ENCODE measurements at places on chromosomes 12 and 14.

DNA sequence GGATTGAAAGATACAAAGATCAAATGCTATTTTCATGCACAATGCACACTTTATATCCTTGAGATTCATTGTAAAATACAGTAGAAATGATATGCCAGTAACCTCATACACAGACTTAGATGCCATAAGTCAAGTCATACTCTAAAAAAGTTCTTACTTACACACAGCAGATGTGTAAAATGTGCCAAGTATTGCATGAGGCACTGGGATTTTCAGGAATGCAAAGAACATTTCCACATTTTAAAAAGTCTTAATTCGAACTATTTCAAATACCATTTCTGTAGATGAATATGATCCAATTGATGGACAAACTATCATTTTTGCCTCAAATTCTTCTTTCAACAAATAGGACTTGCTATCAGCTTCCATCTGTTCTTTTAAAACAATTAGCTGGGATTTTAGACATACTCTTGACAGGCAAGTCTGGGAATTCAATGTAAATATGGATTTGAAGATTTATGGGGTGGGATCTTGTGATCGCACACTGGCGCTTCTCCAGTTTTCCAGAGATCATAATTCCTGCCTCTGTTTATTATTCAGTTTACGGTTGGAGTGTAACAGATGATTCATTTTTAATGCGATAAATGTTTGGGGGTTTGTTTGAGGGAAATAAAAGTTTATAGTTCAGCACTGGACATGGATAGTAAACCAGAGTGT is 183.8 kb downstream of the PAX9 start:
- DNase-seq = no peak

DNA sequence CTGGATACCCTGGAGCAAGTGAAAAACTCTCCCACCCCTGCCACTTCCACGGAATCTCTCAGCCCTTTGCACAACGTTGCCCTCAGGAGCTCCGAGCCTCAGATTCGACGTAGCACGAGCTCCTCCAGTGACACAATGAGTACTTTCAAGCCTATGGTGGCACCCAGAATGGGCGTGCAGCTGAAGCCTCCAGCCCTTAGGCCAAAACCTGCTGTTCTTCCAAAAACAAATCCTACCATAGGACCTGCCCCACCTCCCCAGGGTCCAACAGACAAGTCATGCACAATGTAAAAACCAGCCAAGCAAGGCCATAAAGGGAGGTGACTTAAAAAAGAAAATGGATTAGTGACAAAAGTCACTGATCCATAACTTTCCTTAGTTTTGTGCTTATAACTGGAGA is 79.7 kb downstream of the KICS2 start:
- no peak for DNase-seq

DNA sequence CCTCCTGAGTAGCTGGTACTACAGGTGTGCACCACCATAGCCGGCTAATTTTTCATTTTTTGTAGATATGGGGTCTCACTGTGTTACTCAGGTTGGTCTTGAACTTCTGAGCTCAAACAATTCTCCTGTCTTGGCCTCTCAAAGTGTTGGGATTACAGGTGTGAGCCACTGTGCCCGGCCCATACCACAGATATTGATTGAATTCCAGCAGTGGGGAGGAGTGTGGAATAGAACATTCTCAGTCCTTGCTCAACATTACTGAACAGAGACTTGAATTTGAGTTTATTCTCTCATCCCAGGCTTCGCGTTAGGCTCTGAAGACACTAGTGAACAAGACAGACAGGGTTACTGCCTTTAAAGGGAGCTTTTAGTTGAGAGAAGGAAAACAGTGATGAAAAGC is 39.6 kb downstream of the PTPN11 start:
- DNase-seq = no peak

GRCh38 chr12:28425526-28425925 is 235.3 kb downstream of the CCDC91 start:
- no peak for DNase-seq

DNA sequence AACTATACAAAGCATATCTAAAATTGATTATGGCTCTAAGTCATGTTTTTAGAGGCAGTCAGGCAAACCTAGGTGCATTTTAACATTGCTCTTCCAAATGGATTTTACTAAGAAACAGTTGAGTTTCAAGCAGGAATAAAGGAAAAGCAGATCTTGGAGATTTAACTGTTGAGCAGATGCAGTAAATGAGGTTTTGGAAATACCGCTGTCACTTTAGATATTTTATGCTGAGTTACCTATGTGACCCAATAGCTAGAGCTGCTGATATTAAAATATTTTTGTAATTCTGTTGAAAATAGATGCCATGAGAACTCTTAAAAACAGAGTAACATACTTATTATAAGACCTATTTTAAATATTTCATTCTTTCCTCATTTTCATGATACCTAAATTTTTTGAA is 181.4 kb downstream of the SYT1 start:
- no peak for DNase-seq

DNA sequence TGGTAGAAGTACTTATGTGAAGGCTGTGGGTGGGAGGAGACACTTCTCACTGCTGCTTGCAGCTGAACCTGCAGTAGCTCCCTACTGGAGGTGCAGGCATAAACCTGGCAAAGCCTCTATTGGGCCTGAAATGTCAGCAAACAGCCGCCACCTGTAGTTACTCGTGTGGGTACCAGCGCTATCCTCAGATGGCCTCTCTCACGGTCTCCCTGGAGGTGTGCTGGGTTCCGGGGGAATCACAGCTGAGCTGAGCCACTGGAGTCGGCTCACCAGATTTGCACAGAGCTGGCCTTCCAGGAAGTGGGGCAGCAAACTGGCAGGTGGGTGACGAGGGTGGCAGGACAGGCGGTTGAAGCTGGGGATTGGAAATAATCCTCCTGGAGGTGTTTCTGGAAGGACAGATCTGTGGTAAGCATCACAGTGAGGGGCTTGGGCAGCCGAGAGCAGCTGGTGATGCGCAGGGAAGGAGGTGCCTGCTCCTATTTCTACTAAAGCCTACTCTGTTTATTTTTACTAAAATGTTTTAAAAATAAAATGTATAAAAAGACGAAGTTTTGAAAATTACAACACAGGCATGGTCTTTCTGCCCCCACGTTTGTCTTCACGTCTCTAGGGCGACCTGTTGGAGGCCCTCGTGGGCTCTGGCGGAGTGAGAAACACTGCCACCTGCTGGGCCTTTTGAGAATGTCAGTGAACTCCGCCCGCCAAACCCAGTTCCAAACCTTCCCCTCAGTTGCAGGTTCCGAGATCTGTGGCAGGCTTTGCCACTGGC is 67.8 kb upstream of the PLEKHG3 start:
- peak; percentile 66 for DNase-seq

DNA sequence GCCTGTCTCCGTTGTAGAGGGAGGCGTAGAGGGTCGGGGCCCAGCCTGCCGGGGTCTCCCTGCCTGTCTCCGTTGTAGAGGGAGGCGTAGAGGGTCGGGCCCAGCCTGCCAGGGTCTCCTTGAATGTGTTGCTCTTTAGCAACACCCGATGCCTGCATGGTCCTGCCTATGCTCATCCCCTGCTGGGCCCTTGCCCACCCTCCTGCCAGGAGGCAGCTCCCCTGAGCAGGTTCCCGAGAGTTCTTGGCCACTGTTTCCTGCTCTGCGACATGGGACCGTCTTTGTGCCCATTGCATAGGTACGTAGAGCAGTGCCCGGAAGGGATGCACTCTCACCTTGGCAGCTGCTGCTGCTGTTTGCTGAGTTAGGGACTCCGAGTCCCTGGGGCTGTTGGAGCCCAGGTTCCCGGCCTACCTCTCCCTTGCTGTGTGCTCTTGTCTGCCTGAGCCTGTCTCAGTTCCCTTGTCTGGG is 3.3 kb downstream of the KIF26A start:
- DNase-seq = no peak

DNA sequence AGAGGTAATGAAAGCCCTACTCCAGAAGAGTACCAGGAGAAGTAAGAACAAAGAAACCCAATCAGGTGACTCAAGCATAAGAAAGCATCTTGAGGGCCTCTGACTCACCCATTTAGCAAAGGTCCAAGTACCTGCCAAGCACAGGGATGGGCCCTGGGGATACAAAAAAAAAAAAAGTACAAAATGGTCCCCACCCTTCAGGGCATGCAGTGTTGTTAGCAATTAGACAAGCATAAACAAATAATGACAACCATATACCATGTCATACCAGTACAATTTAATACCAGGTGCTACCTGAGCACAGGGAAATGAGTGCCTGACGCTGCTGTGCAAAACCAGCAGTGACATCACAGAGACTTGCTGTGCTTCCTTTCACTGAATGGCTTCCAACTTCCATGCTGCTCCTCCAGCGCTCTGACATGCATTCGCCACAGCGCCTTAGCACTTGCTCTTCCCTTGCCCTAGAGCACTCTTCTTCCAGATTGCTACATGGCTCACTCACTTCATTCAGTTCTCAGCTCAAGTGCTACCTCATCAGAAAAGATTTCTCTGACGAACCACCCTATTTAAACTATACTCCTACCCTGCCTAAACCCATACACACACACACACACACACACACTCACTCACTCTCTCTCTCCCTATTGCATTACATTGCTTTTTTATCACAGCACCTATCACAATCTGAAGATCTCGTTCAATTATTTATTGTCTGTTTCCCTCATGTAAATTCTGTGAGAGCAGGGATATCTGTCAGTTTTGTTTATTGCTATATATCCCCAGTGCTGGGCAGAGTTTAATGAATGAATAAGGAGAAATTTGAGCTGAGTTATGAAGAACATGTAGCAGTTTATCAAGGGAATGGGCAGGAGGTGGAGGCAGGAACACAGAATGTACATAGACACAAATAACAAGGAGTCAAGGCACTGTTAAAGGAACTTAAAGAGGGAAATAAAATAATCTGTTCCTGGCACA is 12.9 kb upstream of the EPS8 start:
- DNase-seq = no peak

GRCh38 chr14:73492670-73493069 is 1.9 kb downstream of the RIOX1 start:
- DNase-seq = no peak

GRCh38 chr12:91413581-91414546 is 231.2 kb upstream of the DCN start:
- no peak for DNase-seq

DNA sequence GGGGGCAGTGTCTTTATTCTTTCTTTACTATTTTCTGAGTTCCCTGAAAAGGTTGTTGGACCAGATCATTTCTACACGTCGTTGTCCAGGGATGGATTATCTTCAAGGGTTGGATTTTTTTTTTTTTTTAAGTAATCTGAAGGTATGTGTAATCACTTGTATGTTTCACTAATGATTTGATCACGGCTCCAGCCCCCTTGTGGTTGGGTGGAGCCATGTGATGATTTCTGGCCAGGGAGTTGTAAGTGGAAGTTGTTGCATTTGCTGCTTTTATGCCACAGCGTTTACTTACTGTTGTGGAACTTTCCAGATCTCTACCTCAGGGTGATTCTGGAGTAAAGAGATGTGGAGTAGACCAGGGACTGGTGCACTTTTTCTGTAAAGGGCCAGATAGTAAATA is 390.3 kb downstream of the AACS start:
- no peak for DNase-seq

DNA sequence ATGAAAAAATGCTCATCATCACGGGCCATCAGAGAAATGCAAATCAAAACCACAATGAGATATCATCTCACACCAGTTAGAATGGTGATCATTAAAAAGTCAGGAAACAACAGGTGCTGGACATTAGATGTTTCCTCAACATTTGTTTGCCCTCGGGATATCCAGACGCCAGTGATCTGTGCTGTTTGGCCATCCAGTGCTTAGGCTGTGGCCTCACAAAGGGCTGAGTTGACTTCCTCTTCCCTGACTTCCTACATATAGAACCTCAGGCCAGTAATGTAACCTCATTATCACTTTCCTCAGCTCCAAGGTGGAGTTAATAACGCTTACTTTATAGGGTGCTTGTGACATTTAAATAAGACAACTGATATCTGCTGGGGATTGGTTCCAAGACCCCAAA is 51.8 kb downstream of the SLC15A5 start:
- DNase-seq = no peak

GRCh38 chr14:97844042-97844441 is 1046.9 kb downstream of the VRK1 start:
- no peak for DNase-seq

- DNase-seq = no peak
These were observed 50.5 kb downstream of the PLEKHA5 start for GRCh38 chr12:19179986-19180385.

DNA sequence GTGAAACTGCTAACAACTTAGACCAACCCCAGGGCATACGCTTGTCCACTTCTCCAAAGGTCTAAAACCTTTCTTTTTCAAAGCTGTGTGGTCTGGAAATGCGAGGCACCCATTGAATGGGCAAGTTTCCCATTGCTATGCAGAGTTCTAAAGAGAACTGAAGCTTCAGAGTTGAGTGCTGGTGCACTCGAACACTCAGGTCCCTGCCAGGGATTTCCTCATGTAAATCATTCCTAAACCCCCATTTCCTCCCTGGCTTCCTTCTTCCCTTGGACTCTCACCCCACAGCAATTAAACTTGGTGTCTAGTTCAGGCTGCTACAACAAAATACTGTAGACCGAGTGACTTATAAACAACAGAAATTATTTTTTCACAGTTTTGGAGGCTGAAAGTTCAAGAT is 2.2 kb upstream of the PXN start:
- DNase-seq = no peak

DNA sequence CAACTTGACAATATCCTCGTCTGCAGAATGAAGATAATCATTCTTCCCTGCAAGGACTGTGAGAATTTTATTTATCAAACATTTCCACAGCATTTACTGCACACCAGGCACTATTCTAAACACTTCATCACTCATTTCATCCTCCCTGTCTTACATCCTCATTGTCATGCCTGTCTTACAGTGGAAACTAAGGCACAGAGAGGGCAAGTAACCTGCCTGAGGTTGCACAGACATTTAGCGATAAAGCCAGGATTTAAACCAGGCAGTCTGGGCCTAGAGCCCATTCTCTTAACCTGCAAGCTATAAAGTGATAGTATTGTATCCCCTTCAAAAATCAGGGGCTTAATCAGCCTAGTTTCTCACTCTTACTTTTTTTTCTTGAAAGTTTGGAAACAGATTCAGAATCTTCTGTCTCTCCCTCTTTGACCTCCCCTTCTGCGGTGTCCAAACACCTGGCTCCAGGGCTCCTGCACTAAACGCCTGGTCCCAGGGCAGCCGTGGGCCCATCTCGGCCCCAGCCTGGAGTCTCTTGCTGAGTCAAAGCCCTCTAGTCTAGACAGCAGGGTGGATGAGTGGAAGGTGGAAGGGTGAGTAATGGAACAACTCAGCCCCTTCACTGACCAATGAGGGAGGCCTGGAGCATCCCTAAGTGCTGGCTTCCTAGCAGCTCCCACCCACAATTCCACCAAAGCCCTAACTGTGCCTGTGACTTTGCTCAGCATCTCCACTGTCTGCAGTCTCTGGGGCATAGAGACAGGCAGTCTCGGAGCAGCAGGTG is 12.5 kb downstream of the ISM2 start:
- no peak for DNase-seq
